Activated CD4-positive, alpha-beta T cell treated with anti-CD3 and anti-CD28 coated beads for 24 hours (primary cell): ENCODE measurements at places on chromosomes 13 and 19.

DNA sequence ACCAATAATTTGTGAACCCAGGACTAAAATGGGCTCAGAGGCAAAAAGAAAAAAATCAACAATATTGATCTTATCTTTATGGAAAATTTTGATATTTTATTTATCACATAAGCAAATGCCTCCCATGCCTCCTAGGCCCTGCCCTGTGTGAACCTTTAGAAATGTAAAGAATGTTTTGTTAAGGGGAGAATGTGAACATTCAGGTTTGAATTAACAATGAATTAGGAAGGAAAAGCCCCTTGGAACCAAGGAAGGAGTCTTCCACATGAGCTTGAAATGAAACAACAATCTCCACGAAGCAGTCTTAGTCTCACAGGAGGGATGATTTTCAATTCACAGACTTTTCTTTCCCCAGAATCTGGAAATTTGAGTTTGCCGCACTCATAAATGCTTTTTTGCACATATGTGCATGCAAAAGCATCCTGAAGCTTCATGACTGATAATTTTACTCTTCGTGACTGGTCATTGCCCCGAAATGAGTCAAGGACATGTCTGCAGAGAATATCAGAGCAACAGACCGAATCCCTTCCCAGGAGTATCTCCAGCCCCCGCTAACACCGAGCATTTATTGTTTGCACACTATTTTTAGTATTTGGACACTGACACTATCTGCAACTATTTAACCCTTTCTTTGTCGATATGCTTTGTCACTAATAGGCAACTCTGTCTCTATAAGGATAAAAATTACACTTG is 135.2 kb downstream of the DCT start:
- no peak for DNase-seq

DNA sequence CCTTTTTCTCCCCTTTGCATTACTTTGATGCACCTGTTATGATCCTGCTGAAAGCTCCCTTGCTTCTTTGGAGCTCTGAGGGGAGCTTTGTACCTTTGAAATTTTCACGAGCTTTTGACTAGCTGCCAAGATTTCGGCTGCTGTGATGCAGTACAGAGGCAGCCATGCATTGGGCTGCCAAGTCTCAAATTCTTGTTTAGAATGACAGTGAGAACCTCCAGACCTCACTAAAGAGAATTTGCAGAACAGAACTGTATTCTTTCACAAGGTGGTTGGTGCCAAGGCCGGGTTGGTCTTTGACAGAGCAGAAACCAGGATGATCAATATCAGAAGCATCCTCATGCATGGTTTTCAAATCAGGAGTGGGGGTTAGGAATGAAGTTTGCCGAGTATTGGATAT is 414.8 kb downstream of the GPC5 start:
- no peak for DNase-seq

DNA sequence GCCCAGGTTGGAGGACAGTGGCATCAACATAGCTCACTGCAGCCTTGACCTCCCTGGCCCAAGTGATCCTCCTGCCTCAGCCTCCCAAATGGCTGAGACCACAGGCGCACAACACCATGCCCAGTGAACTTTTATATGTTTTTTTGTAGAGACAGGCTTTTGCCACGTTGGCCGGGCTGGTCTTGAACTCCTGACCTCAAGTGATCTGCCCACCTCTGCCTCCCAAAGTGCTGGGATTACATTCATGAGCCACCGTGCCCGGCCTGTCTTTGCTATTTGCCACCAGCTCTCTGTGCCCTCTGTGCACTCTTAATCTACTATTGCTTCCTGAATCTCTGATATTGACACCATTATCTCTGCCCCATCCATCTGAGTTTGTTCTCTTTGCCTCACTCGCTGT is 34.3 kb upstream of the LRRC4B start:
- DNase-seq = no peak

DNA sequence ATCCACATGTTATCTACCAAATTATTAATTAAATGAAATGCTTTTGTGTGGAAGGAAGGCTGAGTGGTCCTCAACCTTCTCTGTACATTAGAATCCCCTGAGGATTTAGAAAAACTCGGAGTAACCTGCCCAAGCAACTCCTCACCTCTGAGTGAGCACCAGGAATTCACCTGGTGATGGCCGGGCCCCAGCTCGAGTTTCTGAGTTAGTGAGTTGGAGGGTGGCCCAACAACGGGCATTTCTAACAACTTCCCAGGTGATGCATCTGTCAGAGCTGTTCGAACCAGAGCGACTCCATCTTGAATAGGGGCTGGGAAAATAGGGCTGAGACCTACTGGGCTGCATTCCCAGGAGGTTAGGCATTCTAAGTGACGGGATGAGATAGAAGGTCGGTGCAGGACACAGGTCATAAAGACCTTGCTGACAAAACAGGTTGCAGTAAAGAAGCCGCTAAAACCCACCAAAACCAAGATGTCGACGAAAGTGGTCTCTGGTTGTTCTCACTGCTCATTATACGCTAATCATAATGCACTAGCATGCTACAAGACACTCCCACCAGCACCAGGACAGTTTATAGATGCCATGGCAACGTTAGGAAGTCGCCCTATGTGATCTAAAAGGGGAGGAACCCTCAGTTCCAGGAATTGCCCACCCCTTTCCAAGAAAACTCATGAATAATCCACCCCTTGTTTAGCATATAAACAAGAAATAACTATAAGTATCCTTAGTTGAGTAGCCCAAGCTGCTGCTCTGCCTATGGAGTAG is 44.2 kb upstream of the SHISA2 start:
- DNase-seq = no peak

DNA sequence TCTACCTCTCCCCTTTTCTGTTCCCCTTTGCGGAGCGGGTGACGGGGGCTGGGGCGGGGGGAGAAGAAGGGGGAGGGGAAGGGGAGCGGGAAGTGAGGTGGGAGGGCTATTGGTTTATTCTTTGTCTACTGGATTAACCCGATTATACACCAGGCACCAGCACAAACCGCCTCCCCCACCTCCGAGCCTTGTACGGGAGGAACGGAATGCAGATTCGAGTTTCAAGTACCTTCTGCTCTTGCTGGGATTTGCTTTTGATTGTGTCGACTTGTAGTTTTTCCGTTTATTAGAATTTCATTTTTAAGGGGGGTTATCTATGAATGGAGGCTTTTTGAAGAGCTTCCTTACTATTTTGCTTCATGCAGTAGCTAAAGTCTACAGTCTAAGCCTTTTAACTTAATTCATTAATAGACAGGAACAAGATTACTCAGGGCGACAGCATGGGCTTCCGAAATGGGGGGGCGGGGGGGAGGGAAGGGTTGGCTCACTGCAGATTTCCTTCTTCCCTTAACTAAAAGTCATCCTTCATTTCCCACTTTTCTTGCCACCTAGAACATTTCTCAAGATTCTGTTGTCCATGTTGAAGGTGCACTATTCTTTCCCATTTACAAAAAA is 937 bp upstream of the SPRY2 start:
- DNase-seq = no peak

DNA sequence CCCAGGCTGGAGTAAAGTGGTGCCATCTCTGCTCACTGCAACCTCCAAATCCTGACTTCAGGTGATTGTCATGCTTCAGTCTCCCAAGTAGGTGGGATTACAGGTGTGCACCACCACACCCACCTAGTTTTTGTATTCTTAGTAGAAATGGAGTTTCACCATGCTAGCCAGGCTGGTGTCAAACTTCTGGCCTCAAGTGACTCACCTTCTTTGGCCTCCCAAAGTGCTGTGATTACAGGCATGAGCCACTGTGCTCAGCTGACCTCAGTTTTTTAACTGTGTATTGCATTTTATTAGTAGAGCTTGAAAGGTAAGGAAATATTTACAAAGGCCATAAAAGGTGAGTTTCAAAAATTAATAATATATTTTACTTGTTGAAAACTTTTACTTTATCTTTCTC is 2.3 kb downstream of the ZNF726 start:
- no peak for DNase-seq

GRCh38 chr19:50046649-50047503 is 21.1 kb downstream of the ZNF473 start:
- DNase-seq = peak; percentile 38

DNA sequence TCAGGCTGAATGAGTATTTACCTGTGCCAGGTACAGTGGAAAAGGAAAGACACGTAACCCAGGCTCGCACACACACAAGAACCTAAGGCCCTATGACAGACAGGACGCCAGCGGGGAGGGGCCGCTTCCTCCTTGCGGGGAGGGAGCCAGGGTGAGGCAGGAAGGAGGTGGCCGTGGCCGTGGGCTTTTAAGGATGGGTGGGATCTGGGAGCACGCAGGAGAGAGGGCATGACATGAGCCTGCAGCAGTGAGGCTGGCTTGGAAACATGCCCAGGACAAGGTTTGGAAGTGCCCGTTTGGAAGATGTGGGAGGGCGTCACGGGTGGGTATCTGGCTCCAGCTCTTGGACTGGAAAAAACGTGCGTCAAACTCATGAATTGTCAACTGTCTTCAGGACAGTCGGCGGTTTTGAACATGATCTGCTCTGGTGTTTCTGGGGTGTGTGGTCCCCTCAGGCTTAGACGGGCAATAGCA is 20.1 kb downstream of the SH3GL1 start:
- DNase-seq = no peak

GRCh38 chr19:9535934-9536333 is 2.5 kb downstream of the ZNF426 start:
- no peak for DNase-seq

DNA sequence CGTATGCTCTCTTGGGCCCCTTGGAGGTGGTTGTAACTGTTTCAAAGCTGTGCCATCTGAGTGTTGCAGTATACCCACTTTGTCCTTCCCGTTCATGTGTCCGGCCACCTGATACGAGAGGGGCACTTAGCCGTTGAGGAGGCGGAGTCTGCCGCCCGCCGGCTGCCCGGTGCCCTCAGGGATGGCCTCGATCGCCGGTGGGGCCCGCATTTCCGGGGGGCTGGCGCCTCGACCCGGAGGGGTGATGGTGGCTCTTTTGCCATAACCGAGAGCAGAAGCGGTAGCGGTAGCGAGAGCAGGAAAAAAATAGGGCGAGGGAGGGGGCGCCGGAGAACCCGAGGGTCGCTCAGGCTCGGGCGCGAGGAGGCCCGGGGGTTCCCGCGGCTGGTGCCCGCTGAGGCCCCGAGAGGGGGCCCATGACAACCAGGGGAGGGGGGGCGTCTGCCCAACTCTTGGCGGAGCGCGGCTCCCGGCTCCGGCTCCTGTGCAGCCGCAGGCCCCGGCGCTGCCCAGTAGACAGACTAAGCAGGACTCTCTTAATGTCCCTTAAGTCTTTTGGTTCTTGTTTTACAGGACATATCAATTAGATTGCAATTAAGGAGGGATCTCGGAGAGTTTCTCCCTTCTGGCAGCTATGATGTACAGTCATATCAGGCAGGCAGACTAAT is 342.7 kb upstream of the SGCG start:
- DNase-seq = no peak

DNA sequence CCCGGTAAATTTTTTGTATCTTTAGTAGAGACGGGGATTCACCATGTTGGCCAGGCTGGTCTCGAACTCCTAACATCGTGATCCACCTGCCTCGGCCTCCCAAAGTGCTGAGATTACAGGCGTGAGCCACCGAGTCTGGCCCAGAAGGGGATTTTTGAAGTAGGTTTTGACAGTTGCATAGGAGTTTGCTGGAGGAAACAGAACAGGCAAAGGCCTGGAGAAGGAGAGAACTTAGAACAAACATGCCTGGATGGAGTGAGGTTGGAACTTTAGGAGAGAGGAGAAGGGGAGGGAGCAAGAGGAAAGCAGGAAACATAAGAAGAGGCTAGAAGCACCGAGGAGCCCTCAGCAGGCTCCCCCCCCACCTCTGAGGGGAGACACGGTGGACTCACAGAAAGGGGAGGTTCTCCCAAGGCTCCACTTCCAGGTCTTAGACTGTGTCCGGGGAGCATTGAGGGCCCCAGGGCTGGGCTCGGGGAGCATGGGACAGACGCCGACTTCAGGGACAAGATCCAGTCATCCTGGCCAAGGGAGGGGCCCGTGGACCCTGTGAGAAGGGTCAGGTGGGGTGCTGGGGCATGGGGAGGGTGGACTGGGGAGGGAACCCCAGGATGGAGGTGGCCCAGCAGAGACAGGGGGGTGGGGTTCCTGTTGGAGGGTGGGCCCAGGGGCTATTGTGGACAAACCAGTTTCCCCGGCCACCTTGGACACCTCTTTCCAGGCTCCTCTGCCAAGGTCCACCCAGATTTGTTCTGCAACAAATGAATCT is 1.8 kb upstream of the FBN3 start:
- no peak for DNase-seq

- no peak for DNase-seq
These were observed 466.2 kb downstream of the TSHZ3 start for GRCh38 chr19:30883071-30883470.

GRCh38 chr19:2338055-2338615 is 9.7 kb downstream of the SPPL2B start:
- no peak for DNase-seq

DNA sequence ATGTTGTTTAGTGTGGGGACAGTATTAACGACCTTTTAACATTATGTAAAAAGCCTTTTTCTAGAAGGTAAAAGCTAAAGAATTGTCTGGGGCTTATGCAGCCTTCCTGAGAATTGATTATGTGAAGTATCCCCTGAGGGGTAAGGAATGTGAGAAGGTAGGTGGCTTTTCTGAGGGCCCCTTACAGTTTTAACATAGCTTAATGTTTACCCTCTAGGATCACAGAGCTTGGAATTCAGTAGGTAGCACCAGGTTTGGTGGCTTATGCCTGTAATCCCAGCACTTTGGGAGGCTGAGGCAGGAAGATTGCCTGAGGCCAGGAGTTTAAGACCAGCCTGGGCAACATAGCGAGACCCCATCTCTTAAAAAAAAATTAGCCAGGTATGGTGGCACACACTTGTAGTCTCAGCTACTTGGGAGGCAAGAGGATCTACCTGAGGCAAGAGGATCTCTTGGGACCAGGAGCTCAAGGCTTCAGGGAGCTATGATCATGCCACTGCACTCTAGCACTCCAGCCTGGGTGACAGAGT is 101.3 kb downstream of the OLFM4 start:
- DNase-seq = no peak

- no peak for DNase-seq
These were observed 27.4 kb upstream of the CACTIN start for GRCh38 chr19:3653865-3654513.

- no peak for DNase-seq
These were observed 32.1 kb upstream of the SLITRK1 start for GRCh38 chr13:83914368-83914767.

GRCh38 chr13:52885141-52885540 is 36.7 kb upstream of the PCDH8 start:
- DNase-seq = no peak

- DNase-seq = no peak
These were observed 1.1 kb downstream of the LYPD4 start for GRCh38 chr19:41843371-41843770.

DNA sequence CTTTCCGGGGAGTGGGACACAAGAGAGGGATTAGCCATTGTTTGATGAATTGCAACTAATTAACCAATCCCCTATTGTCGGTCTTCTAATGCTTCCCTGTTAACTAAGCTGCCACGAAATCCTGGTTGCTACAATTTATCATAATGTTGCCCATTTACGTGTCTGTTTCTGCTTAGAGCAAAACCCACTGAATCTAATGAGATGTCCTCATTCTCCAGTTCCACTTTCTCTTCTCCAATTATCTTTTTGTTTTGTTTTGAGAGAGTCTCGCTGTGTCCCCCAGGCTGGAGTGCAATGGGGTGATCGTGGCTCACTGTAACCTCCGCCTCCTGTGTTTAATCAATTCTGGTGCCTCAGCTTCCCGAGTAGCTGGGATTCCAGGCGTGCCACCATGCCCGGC is 5.2 kb upstream of the DPP9 start:
- DNase-seq = no peak

- no peak for DNase-seq
These were observed 18.4 kb upstream of the ACOD1 start for GRCh38 chr13:76929851-76930374.
